ENCODE measurements at places on chromosomes 12 and 14.

- no peak for DNase-seq
Measured at GRCh38 chr14:38078393-38078792, 129.3 kb upstream of the SSTR1 start.

DNA sequence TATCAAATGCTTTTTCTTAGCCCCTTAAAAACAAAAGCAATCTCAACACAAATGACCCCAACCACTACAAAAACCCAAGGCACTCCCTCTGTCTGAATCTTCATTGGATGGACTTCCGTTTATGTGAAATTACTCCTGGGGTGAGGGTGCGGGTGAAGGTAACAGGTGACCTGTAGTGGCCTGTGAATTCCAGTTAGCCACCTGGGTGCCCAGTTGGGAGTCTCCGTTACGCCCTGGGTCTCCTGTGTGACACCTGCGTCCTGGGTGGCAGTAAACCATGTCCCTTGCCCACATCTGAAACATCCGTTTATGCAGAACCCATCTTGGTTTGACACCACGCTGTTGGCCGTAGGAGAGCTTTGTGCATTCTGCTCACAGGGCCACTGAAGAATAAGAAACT is 62.6 kb downstream of the CCDC92 start:
- no peak for DNase-seq

GRCh38 chr14:75984674-75985073 is 889 bp upstream of the IFT43 start:
- DNase-seq: no peak

GRCh38 chr14:57189070-57189469 is 79.6 kb downstream of the EXOC5 start:
- DNase-seq: peak; percentile 13

- DNase-seq: no peak
Measured at GRCh38 chr12:12538535-12538934, 24.1 kb downstream of the DUSP16 start.

- DNase-seq: no peak
Measured at GRCh38 chr14:99699085-99699760, 15.1 kb downstream of the CYP46A1 start.

- no peak for DNase-seq
Measured at GRCh38 chr12:79635676-79636075, 55.1 kb downstream of the PAWR start.

- no peak for DNase-seq
Measured at GRCh38 chr14:79652513-79653307, 558.6 kb downstream of the DIO2 start.

DNA sequence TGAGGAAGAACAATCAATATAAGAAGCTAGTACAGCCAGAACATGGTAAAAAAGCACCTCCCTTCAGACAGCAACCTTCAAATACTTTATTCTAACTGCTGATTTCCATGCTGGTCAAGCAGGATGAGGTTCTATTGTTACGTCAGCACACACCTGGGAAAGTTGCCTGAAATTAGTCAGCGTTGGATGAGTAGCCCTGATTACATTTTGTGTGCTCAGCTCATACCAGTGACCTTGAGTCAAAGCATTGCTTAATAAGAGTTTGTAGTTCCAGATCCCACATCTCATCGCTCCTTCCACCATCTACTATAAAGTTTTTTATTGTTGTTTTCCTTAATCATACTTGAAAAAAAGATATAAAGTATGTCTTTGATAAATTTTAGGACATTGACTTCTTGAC is 361.5 kb downstream of the EGLN3 start:
- peak; percentile 91 for DNase-seq

- peak; percentile 49 for DNase-seq
Measured at GRCh38 chr14:33435911-33436689, 497.4 kb downstream of the NPAS3 start.

- no peak for DNase-seq
Measured at GRCh38 chr12:2523317-2523716, 271.5 kb upstream of the FKBP4 start.

- no peak for DNase-seq
Measured at GRCh38 chr14:73685328-73685727, 28.9 kb downstream of the PNMA1 start.

DNA sequence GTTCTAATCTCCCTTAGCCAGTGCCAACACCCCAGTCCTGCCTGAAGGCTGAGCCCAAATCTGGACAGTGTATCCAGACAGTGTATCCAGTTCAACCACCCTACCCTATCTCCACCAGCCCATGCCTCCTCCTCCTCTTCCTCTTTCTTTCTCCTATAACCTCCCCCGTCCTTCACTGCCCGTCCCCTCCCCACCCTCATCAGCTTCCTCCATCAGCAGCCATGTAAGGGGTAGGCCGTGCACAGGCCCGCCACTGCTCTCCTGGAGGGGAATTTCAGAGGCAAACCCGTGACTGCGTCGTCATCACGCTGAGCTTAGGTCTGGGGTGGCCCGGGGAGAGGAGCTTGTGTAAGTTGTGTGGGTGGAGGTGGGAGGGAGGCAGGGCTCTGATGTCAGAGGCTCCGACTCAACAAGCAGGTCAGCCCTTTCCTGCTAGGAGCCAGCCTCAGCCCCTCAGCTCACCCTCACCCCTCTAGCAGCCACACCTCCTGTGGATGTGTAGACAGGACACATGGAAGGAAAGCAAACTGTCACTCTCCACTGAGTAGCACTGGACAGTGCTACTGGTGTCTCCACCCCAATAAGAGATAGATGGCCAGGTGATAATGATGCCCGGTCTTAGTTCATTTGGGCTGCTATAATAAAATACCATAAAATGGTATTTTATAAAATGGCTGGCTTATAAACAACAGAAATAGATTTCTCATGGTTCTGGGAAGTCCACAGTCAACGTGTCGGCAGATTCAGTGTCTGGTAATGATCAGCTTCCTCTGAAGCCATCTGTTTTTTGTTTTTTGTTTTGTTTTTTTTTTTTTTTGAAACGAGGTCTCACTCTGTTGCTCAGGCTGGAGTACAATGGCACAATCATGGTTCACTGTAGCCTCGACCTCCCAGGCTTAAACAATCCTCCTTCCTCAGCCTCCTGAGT is 50.5 kb downstream of the IRF2BPL start:
- no peak for DNase-seq

GRCh38 chr12:6211421-6211869 is 11.2 kb downstream of the CD9 start:
- DNase-seq: peak; percentile 89

GRCh38 chr12:99111600-99111999 is 466.5 kb downstream of the APAF1 start:
- DNase-seq: no peak

- no peak for DNase-seq
Measured at GRCh38 chr12:57142121-57142520, 5.3 kb downstream of the LRP1-AS start.

DNA sequence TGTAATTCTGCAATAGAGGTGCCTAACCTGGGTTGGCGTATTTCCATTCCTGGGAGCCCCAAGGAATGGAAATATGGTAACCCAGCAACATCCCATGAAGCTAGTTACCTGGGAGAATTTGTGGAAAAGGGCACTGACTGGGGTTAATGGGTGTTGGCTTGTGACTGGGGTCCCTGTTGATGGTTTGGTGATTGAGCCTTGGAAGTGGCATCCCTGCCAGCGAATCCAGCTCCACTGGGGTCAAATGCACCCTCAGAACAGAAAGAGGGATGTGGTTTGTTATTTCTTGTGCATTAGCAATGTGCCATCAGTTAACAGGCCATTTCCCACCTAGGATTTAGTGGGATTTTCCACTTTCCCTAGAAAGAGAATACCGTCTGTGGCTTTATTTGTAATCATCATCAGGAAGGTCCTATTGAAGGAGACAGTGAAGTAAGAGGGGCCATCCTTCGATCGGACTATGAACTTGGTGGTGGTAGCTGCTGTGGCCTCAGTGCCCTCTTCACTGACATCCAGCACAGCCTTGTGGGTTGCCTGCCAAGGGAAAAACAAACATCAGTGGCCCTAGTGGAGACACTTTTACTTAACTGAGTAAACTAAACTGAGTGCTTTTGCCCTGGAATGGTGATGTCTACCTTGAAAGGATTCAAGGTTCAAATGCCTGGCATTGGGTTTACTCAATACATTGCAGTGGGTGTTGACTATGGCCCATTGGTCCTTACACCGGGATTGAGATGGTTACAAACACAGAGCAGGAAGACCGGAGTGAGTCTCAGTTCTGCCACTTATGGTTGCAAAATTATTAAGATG is 10.4 kb upstream of the SERPINA11 start:
- no peak for DNase-seq

DNA sequence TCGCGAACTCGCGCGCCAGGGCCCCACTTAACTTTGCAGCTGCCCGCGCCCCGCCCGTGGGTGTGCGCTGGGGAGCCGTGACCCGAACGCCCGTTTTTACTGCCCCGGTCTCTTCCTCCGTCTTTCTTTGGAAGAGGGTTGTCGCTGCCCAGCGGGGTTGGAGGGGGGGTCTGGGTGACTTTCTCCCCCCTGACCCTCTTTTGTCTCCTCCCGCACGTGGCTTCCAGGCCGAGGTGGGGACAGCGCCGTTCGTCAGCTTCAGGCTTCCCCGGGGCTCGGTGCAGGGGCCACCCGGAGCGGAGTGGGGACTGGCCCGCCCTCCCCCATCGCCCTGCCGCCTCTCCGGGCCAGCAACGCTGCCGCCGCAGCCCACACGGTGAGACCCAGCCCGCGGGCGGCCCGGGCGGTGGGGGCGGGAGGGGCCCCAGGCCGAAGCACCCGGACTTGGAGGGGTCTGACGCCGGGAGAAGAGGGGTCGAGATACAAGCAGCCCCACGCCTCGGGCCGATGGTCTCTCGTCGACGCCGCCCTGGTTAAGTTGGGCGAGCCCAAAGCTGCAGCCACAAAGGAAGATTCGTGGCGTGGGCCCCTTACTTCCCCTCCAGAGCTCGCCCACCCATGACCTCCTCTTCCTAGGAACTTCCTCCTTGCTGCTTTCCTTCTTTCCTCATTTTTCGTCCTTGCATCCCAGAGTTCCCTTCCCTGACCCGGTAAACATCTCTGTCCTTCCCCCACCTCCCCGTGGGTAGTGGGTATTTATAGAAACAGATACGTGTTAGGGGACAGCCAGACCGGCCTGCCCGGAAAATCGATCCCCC is 1.2 kb downstream of the DYRK2 start:
- no peak for DNase-seq

- peak; percentile 15 for DNase-seq
Measured at GRCh38 chr12:51028126-51028812, 2.1 kb upstream of the SLC11A2 start.

DNA sequence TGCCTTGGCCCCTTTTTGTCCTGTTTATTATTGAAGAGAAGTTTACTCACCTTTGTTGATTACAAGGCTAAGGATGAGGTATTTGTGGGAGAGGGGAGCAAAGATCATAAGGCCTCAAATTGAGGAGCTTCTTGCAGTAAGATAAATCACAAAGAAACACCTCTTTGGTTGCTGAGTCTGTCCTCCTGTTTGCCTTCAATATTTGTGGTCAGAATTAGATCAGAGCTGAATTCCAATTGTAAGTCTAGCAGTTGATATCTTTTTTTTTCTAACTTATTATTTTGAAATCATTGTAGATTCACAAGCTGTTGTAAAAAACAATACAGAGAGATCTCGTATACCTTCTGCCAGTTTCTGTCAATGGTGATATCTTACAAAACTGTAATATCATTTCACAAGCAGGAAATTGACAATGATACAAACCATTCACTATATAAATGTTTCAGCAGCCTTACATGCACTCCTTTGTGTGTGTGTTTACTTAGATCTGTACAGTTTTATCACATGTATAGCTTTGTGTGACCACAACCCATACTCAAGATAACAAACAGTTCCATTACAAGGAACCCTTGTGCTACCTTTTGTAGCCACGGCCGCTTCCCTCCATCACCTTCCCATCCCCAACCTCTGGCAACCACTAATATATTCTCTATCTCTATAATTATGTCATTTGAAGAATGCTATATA is 97.4 kb downstream of the KICS2 start:
- no peak for DNase-seq

All from astrocyte of the cerebellum (primary cell).